Activated T-cell treated with anti-CD3 and anti-CD28 coated beads, Interleukin-2, amount 50 U/mL, for 72 hours (primary cell): ENCODE measurements at places on chromosomes 5 and 9. TPM values are rescaled to one million over a fixed set of nuclear protein-coding genes. Genes with fewer than 3 reads are reported as not detected.

- no peaks in the 10 kb centered on the region for H3K4me1 ChIP-seq
- DNase-seq = no peak
- H3K36me3 ChIP-seq = no peaks in the 10 kb centered on the region
- peaks cover 18% of the 10 kb centered on the region for H3K27me3 ChIP-seq
Observed at GRCh38 chr5:172433071-172433470, 21.3 kb downstream of the SH3PXD2B start.

- peaks cover 5% of the 10 kb centered on the region for H3K36me3 ChIP-seq
- H3K4me1 ChIP-seq = no peaks in the 10 kb centered on the region
- no peak for DNase-seq
- H3K4me3 ChIP-seq = no peak overlapping the region
- no peaks in the 10 kb centered on the region for H3K27me3 ChIP-seq
- H3K27ac ChIP-seq = no peak overlapping the region
Observed at GRCh38 chr5:652023-652515, 39.9 kb downstream of the CEP72 start.

DNA sequence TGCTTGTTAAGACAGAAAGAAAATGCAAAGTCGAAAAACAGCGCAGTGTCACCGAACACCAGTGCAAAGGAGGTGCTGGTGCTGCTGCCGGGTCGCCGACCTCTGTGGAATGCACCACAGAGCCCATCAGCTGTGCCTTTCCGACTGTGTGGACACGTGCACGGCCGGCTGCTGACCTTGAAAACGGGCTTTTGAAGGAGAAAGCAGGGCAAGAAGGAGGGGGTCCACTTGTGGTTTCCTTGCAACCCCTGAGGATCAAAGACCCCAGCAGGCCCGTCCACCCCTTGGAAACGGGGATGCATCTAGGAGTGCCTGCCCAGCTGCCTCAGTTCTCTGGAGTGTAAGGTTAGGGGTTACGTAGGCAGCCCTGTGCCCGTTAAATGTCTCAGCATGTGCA is 6.2 kb upstream of the OLFM1 start:
- H3K4me1 ChIP-seq = peaks cover 4% of the 10 kb centered on the region
- peaks cover 24% of the 10 kb centered on the region for H3K27me3 ChIP-seq
- no peaks in the 10 kb centered on the region for H3K36me3 ChIP-seq
- no peak overlapping the region for H3K27ac ChIP-seq
- no peak for DNase-seq
- no peak overlapping the region for H3K4me3 ChIP-seq

KIF4B gene
- not detected for total RNA-seq

PCDHB7 gene
- not detected for total RNA-seq
